HFF-Myc (cell line): ENCODE measurements at places on chromosomes 3 and 15.

DNA sequence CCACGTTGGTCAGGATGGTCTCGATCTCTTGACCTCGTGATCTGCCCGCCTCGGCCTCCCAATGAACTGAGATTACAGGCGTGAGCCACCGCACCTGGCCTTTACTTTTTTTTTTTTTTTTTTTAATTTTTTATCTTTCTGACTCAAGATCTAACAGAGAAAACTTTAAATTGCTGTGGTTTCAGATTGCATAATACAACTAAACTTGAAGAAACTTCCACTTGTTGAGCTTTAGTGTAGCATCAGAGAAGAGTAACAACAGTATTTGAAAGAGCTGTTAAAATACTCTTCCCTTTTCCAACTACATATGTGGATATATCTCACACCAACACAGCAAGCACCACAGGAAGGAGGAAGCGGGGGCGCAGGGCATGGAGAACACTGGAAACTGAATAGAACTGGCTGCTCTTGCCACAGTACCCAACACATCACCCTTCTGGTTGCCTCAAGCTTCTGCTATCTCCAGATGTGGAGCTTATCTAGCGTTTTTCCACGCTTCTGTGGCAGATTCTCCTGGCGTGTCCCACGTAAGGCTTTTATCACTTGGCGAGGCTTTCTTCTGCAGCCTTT lies 45.4 kb downstream of the MAP6D1 start:
- DNase-seq: no peak

DNA sequence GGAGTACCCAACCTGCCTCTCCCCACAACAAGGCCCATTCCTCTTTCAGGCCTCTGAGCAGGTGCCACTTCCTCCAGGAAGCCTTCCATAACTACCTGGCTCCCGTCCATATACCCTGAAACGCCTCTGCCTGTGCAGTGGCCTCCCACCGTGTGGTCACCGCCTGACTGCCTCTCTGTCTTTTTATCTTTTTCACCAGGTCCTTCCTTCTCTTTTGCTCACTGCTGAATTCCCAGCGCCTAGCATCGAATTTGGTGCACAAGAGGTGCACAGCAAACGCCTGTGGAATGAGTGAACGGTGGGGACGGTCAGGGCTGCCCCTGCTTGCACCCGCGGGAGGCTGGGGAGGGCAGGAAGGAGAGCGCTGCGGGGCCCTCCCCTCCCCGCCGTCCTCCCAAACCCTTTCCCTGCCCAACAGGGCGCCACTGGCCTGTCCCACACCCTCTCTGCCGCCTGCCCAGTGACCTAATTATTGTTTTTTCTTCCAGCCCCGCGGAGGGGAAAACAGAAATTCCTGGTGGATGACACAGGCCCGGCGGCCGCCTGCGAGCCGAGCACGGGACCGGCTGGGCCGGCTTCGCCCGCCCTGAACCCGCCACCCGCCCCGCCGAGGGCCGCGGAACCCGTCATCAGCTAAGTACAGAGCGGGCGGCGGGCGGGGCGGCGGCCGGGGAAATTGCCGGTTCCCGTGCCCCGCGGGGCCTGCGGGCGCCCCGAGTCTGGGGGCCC lies 140.1 kb downstream of the SMAD6 start:
- no peak for DNase-seq

- DNase-seq: no peak
These were observed 466.0 kb downstream of the NLGN1 start for GRCh38 chr3:173863551-173863950.

GRCh38 chr3:117748131-117748530 lies 1038.6 kb downstream of the TUSC7 start:
- DNase-seq: no peak
